Stimulated activated CD4-positive, alpha-beta T cell treated with anti-CD3 and anti-CD28 coated beads, TNF-alpha, amount 100 ng/mL, for 1 hour (primary cell): ENCODE measurements at places on chromosomes 4 and X.

DNA sequence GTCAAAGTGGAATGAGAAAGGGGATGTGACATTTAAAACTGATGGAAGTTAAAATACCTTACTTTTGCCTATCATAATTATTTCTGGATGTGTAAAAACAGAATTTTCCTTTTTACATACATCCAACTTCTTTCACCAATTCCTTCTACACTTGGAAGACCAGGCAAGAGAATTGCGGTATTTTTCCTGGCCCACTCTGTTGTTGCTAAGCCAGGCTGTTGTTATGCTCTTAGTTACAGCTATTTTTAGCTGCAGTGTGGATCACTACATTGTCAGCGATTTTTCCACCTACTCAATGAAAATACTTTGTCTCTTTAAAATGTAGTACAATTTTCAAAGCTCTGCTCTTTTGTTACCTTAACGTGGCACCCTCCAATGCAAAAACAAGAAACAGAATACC lies 43.4 kb downstream of the NKX6-1 start:
- no peak for DNase-seq

- no peak for DNase-seq
These were observed 70.8 kb upstream of the GPM6A start for GRCh38 chr4:175882891-175883290.

- no peak for DNase-seq
These were observed 191.1 kb downstream of the KCTD8 start for GRCh38 chr4:44257461-44257860.

DNA sequence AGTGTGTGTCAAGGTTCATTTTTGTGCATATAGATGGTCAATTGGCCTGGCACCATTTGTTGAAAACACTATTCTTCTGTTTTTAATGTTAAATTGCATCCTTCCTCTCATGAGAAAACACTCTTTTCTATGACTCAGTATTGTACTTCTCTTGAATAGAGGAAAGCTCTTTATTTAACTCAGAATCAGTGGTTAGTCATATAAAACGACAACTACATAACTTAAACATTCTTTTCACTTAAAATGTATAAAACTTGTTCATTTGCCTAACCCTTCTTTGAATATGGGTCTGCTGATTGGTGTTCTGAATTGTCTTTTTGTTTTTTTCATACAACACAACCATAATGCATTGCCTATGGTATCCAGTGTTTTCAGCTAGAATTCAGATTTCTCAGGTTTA lies 17.2 kb upstream of the MRPL1 start:
- no peak for DNase-seq

- no peak for DNase-seq
These were observed 10.9 kb upstream of the LAS1L start for GRCh38 chrX:65545456-65545855.

GRCh38 chrX:22164770-22165388 lies 107.8 kb upstream of the CBLL2 start:
- DNase-seq, result no peak

- DNase-seq, result no peak
These were observed 329.7 kb upstream of the GATB start for GRCh38 chr4:152090543-152090942.

- DNase-seq, result peak; percentile 10
These were observed 1.1 kb downstream of the PJA1 start for GRCh38 chrX:69163936-69164741.

DNA sequence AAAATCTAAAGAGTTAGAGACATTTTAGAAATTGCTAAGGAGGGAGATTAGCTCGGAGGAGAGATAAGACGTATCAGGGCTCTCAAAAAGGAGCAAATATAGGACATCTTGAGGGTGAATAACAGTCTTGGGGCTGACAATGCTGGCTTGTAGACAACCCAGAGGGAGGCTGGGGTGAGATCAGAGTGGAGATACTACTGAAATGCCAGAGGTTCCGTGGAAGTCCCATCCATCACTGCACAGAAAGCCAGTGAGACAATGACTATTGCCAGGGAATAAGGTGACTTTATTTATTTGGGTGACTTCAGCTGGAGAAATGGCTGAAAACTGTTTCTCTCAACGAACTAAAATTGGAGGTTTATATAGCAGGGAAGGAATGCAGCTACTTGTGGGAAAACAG lies 838.1 kb upstream of the AGA start:
- no peak for DNase-seq

DNA sequence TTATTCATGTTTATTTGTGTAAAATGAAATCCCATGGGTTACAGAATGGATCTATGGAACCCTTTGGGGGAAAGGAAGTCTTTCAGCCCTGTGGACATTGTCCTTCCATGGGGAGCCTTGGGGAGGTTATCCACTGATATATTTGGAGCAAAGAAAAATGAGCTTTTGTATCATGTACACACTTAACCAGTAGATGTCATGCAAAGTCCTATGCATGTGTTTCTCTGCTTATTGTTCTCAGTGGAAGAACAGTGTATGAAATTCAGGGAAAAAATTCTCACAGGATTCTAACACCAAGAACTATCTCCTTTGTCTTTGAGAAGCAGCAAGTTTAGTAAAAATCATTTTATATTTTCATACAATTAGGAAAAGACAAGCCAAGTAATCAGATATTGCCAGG lies 105.3 kb downstream of the DTHD1 start:
- no peak for DNase-seq

- DNase-seq, result no peak
These were observed 88.4 kb upstream of the SPIN4 start for GRCh38 chrX:63439580-63439979.

GRCh38 chr4:124768596-124769365 lies 56.2 kb upstream of the ANKRD50 start:
- DNase-seq, result no peak

DNA sequence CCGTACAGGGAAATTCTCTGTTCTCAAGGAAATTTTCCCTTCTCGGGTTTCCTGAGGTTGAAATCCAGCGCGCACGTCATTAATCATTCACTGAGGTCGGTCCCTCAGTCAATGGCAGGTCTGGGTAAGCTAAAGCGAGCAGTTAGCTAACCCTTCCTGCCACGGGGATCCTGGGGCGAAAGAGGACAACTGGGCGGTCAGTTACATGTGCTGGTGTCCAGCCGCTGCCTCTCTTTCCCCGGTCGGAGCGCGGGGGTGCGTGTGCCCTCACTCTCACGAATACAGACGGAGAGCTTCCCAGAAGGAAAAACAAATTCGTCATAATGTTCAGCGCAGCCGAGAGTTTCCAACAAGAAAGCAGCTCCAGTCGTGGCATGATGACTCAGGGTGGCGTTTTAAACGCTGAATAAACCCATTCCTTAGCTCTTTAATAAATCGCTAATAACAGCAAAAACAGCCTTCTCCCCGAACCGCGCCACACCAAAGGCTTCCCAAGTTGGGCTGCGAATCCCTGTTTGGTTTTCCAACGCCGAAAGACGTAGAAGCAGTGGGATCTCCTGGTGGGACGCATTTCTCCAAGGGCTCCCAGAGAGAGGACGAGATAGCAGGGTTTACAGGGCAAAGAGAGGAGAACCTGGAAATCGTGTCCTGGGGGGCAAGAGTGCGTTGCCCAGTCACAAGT lies 752 bp upstream of the FGF5 start:
- no peak for DNase-seq

- DNase-seq, result no peak
These were observed 90.9 kb upstream of the SPRY1 start for GRCh38 chr4:123305736-123306135.

- no peak for DNase-seq
These were observed 259.2 kb upstream of the GALNTL6 start for GRCh38 chr4:171553961-171554360.

GRCh38 chr4:17203797-17204196 lies 305.4 kb upstream of the LDB2 start:
- DNase-seq, result no peak

- no peak for DNase-seq
These were observed 11.6 kb downstream of the UNC5C start for GRCh38 chr4:95537191-95537590.

DNA sequence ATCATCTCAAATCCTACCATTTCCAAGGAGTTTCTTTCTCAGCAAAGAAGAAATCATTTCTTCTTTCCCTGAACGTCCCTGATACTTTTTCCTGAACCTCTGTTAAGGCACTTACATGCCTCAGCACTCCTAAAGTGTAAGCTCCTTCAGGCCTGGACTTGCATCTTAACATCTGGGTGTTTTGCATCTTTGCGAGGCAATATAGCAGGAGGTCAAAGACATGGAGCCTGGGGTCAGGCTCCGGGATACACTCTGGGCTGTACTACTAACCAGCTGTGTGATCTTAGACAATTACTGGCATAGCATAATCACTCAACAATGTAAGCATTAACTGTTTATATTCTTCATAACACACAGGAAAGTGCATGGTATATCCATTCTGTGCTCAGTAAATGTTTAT lies 275.5 kb upstream of the BOD1L1 start:
- DNase-seq, result no peak

- no peak for DNase-seq
These were observed 83.7 kb upstream of the DHRSX start for GRCh38 chrX:2584251-2585157.

- no peak for DNase-seq
These were observed 32.3 kb upstream of the BBS12 start for GRCh38 chr4:122700178-122700725.

GRCh38 chr4:104351706-104352105 lies 143.0 kb downstream of the CXXC4 start:
- no peak for DNase-seq

DNA sequence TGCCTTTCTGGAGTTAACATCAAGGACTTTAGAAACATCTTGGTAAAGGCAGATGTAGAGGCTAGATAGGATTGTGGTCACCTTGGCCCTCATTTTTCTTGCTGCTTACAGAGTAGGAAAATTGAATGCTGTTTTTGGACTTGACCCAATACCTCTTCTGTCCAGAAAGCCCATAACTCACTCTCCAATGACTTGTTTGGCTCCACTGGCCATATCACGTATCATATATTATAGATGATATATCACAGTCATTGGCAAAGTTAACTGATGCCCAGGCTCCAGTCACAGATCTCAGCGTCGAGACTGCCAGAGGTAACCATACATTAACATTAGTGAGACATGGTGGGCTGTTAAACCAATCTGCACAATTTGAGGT lies 88.1 kb upstream of the PLAC1 start:
- no peak for DNase-seq

- DNase-seq, result no peak
These were observed 612.5 kb upstream of the TECRL start for GRCh38 chr4:65021737-65022136.

GRCh38 chrX:99663136-99663535 lies 746.9 kb downstream of the PCDH19 start:
- no peak for DNase-seq

DNA sequence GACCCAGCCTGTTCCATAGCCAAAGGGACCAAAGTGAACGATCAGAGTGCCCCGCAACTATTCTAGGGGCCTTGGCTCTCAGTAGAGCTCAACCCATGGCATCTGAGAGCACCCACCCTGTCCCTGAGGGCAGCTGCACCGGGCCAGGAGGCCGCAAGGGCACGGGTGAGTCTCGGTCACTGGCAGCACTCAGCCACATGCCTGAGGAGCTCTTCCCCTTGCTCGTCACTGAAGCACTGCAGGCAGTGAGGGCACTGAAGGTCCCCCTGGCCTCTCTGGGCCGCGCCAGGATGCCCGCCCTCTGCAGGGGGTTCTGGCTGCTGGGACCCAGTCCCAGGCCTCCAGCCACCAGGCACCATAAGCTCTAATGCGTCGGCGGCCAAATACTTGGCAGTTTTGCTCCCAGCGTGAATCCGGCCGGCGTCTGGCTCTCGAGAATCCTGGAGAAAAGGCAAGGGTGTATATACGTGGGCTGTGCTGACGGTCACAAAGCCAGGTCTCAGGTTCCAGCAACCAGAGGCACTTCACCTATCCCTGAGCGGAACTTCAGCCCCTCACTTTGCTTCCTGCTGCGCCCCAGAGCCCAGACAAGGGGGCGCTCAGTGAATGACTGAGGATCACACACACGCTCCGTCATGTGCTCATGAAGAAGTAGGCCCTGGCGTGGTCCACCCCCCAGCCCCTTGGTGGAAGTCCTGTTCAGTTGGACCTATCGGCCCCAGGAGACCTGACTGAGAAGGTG lies 13.9 kb downstream of the TNIP2 start:
- no peak for DNase-seq

GRCh38 chrX:7119950-7120877 lies 27.3 kb upstream of the STS start:
- DNase-seq, result no peak

GRCh38 chrX:21933077-21933476 lies 7.4 kb upstream of the SMS start:
- DNase-seq, result no peak

DNA sequence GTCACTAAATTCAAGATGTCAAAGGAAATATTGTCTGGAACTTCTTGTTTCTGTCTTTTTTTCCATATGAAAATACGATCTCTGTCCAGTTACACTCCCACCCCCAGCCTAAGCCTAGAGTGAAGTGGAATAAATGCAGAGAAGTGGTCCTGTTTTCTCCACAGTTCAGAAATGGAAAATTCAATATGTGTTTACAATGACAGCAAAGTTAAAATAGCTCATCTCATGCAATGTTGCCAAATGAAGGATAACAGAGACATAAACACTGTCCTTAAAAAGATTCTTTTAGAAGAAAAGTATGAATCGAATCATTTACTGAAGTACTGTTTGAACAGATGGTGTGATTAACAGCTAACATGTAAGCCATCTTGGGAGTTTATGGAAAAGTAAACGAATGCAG lies 160.8 kb upstream of the STK26 start:
- no peak for DNase-seq

DNA sequence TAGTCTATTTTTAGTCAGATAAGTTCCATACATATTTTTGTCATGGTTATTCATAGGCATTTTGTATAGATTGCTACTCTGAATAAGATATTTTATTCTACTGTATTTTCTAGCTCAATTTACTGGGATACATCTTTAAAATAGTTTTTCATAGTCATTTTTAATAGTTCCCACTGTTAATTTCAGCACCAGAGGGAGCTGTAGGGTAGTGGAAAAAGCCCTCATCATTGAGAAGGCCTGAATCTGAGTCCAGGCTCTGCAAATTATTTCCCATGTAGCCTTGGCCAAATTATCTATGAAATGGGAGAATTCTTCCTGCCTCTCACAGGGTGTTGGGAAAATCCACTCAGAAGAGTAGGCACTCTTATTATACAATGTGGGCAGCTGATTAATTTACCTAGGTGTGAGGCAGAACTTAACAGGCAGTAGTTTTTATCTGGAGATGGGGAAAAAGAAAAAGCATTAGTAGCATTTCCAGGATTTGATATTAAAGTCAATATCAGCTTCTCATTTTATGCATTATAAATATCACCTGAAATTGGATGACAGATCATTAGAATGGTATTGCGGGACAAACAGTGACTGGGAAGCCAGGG lies 102.9 kb upstream of the PAQR3 start:
- no peak for DNase-seq

GRCh38 chr4:184306949-184307348 lies 89.3 kb upstream of the ENPP6 start:
- DNase-seq, result no peak

GRCh38 chrX:129099207-129099606 lies 424.1 kb downstream of the SMARCA1 start:
- DNase-seq, result no peak
